A549 treated with RU486 at 1 μM for 4 hours (cell line): ENCODE measurements at places on chromosomes 5 and 9. TPM values are rescaled to one million over a fixed set of nuclear protein-coding genes. Genes with fewer than 3 reads are reported as not detected.

Gene PCDHB14
- total RNA-seq, result 0.07 to 0.21 TPM (median 0.09 TPM) in 5 replicates

Gene RFX3
- total RNA-seq, result 1.0 to 2.1 TPM (median 1.5 TPM) in 5 replicates

Gene ZNF608
- 0.32 to 0.61 TPM (median 0.35 TPM) in 5 replicates for total RNA-seq

Gene PLAC8L1
- 0.29 TPM in 1 of 5 replicates, not detected in the others for total RNA-seq

Gene FIBCD1
- 7.6 to 16.0 TPM (median 11.0 TPM) in 5 replicates for total RNA-seq

Gene PCDHA7
- 0.05 to 0.15 TPM (median 0.11 TPM) in 4 of 5 replicates, not detected in the other for total RNA-seq

Gene LURAP1L
- 12.2 to 17.4 TPM (median 16.9 TPM) in 5 replicates for total RNA-seq

Gene SLC6A3
- 0.07 to 0.37 TPM (median 0.14 TPM) in 4 of 5 replicates, not detected in the other for total RNA-seq

Gene SLC36A2
- total RNA-seq, result not detected in 5 replicates

Gene PPP3R2
- total RNA-seq, result not detected in 5 replicates

Gene C9orf50
- 0.14 TPM in 1 of 5 replicates, not detected in the others for total RNA-seq

Gene C9orf153
- total RNA-seq, result 0.23 to 0.43 TPM in 2 of 5 replicates, not detected in the others
